GM18507 (cell line): ENCODE measurements at places on chromosomes 2 and 18.

GRCh38 chr2:234422273-234422732 lies 74.6 kb downstream of the ARL4C start:
- DNase-seq = no peak

- DNase-seq = peak; percentile 35
These were observed 34.9 kb downstream of the C18orf54 start for GRCh38 chr18:54392543-54393023.

DNA sequence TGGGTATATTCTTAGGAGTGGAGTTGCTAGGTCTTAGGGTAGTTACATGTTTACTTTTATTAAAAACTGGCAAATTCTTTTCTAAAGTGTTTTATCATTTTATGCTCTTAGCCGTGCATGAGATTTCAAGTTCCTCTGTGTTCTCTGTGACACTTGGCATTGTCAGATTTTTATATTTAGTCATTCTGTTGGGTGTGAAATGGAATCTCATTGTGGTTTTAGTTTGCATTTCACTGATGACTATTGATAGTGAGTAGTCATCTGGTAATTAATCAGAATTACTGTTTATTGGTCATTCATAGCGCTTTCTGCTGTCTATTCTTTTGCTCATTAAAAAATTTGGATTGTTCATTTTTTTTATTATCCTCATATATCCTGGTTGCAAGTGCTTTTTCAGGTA lies 34.1 kb downstream of the RAB3GAP1 start:
- DNase-seq = no peak

DNA sequence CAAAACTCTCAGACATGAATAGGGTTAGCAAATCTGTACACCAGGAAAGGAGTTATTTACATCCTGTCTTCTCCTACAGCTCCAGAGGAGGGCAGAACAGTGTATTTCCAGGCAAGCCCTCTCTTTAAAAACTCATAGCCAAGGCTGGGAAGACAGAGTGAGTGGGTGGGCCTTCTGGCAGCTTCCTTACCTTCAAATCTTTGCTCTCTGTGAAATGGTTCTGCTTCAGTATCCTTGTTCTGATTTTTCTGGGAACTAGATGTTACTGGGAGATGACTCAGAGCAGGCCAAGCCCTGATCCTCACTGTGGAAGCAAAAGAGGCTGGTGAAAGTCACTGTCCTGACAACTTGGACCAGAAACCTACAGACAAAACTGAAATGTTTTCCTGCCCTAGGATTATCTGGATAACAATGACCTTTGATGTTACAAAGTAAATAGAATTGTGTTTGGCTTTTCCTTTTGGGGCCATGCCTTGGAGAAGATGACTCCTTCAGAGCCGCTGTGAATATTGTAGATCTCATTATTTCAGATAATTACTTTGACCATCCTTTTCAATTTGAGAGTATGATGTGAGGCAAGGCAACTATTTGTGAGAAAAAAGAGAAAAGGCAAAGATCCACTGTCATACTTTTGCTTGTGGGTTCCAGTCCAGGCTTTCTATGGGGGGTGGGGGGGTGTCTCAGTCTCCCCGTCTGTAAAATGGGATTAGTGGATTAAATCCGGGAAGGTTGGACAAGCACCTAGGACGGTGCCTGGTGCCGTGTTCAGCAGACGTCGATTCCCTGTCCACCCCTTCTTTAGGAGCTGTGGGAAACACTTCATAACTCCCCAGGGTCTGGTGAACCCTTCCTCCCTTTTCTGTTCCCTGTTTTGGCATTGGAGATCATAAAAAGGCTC lies 644 bp upstream of the QPCT start:
- no peak for DNase-seq

DNA sequence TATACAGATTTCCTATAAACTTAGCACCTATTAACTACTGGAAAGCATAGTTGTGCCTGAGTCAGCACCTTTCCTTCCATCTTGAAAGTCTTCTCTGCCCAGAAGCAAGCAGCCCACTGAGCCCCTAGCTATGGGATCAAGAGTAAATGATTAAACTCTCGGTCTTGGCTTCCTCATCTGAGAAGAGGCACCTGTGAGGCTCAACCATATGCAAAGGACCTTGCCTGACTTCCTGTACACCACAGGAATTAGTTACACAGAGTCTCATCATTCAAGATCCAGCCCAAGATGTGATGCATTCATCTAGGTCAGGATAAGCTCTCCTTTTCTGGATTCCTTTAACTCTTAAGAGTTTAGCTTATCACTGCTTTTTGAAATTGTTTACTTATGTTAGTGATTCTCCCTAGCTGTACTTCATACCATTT lies 96.0 kb downstream of the CDH2 start:
- no peak for DNase-seq

DNA sequence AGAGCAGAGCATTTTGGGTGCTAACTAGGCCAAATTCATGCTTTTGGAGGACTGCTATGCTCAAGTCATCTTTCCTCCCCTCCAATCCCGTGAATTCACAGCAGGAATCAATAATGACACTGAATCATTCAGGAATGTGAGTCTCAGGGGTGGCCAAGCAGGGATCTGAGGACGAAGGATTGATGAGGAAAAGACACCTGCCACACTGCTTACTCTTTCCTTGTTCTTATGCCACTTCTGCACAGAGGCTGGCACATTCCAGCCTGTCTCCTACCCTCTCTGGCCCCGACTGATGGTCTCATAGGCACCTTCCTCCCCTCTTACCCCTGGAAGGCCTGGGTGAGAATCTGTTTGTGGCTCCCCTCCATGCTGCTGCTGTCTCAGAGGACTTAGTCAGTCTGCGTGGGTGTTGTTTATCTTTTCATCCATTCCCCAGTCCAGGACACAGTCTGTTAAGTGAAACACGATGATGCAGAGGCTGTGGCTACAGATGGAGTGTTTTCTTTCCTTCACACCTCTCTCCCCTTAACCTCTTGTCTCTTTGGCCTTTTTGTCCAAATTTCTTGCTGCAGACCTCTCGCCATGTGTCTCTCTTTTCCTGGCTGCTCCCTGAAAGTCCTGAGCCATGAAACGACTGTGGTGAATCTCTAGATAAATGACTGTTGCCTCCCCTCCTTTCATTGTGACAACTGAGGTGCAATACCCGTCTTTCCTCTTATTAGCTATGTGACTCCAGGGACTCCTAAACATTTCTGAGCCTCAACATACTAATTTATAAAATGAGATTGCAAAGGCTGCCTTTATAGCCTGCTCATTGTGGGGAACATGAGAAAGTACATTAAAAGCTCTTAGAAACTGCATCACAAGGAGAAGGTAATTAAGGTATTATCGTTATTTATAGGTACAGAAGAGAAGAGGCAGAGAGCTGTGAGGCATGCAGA lies 86.9 kb downstream of the RDH14 start:
- no peak for DNase-seq

- no peak for DNase-seq
These were observed 4.1 kb upstream of the OTX1 start for GRCh38 chr2:63046552-63046951.

DNA sequence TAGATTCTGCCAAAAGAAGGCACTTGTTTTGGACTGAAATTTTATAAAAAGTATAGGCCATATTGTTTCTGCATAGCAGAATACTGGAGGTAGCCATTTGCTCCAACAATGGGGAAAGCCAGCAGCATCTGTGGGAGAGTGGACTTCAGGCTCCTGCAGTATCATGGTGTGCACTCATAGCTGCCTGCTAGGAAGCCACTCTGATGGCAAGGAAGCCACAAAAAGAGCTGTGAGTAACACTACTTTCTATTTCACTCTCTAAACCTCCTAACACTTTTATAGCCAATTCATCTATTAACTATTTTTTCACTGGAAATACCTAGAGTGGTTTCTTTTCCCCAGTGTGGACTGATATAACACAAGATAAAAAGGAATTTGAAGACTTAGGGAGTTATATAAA lies 144.4 kb upstream of the KCNJ3 start:
- no peak for DNase-seq

DNA sequence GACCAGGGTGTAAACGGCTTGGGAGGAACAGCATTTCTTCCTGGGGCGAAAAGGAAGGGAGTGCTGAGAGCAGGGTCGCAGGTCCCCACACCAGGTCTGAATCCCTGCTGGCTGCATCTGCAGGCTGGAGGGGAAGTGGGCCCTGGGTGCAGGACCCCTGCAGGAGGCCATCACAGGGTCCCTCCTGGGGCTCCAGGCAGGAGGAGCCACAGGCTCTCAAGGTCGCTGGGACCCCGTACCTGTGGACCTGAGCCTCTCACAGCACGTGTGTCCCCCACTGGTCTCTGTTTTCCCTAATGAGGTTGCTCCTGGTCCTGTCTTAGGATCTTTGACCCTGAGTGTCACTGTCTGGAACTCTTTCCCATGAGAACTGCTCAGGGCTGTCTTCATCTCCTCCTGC lies 147.8 kb upstream of the ZNF236 start:
- DNase-seq = no peak

DNA sequence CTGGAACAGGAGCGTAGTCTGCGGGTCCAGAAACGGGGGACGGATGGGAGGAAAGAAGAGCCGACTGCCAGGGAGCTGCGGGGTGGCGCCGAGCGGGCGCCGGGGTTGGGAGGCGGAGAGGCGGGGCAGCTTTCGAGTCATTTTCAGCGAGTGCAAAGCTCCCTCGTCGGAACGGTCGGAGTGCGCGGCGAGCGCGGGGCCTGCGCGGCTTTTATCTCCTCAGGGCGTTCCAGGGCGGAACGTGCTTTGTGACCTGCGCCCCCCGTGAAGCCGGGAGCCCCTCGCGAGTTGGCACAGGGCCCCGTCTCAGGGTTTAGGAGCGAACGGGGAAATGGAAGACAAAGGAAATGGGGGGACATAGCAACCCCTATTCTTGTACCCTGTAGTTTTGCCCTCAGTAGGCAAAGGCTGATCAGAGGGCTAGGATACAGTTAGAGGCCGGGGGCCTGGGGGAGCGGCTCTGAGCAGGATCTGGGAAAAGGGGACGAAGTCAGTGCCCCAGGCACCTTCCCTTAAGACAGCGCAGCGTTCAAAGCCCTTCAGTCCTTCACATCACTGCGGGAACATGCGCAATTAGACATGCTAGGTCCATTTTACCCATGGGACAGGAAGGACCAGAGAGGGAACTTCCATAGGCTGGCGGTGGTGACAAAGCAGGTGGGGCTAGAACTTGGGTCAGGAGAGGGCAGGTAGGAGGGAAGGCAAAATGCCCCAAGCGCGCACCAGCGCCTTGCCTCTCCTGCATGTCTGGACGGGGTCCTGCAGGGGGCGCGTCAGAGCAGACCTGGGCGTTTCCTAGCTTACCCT lies 60.1 kb upstream of the IL1RL1 start:
- DNase-seq = no peak

DNA sequence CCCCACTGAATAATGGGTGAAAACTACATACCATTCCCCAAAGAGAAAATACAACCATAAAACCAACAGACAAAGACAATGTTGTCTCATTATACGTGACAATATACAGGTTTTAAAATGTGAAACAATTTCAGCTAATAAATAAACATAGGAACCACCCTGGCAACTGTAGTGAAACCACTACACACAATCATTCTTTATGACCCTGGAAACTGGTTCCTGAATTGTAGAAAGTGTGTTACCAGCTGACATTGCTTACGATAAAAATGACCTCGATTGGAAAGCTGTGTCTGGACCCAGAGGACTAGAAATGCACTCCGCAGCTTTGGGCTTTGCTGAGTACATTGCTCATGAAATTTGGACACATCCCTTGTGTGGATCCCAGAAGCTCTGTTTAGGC lies 73.9 kb upstream of the LPIN2 start:
- DNase-seq = no peak

DNA sequence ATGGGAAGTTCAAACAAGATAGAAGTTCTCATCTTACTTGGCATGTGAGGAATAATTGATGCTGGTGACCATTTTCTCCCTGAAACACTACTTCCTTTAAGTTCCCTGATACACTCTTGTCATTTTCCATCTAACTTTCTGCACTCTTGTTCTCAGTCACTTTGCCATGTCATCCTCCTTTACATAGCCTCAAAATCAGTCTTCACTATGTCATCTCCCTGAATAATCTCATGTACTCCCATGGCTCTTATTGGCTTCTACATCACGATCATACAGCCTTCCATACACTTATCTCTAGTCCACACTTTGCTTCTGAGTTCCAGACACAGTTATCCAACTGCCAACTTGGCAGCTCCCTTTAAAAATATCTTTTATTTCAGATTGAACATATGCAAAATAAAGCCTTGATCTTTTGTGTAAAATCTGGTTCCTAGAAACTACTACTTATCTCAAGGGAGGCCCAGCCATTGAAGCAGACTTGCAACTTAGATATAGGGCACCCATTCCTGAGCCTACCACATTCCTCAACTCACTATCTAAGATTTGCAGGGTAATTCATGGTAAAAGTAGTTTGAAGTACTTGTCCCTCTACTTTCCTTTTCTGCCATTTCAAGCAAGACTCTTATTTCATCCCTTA lies 1070.2 kb upstream of the NXPH2 start:
- DNase-seq = no peak

DNA sequence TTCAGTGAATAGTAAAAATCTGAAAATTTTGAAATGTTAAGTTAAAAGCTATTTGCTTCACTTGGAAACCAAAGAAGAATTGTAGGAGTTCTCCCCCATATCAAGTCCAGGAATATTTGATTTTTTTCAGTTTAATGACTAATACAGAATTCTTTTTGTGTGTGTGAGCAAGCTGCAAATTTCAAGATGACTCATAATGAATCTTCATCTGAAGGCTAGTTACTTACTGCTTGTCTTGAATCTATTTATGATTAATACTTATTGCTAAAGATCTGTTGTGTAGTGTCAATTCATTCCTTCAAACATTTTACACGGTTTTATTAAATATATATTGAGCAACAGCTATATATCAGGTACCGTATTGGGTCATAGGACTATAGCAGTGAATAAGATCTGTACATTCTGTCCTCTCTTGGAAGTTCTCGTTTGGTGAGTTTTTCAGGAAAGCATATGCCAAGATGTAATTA lies 47.8 kb upstream of the CAVIN2 start:
- DNase-seq = no peak

DNA sequence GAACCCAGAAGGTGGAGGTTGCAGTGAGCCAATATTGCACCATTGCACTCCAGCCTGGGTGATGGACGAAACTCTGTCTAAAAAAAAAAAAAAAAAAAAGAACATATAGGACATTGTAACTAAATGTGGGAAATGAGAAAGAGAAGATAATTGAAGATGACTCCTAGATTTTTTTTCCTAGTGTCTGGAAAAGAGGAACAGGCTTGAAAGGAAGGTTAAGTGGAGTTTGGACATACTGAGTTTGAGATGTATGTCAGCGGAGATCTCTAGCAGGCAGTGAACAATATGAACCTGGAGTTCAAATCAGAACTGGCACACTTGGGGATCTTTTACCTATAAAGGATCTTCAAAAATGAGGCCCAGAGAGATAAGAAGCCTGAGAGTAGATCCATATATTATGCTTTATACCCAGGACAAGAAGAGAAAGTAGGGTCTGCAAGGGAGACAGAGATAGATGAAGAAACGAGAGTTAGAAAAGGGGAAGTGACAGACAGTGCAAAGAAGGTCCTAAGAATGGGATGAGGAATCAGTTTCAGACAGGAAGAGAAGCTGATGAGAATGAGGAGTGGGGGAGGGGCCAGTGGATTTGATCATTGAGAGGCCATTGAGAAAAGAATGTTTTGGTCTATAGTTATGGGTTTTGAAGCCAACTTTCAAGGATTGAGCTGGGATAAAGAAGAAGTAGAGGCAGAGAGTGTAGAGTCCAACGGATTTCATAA lies 46.9 kb upstream of the CD28 start:
- no peak for DNase-seq
